ENCODE measurements at places on chromosomes 12 and 14. TPM values are rescaled to one million over a fixed set of nuclear protein-coding genes. Genes with fewer than 3 reads are reported as not detected.

NRXN3 gene
- not detected for polyA plus RNA-seq

PMCH gene
- not detected for polyA plus RNA-seq

KLHL33 gene
- polyA plus RNA-seq: 0.77 TPM

PLD4 gene
- polyA plus RNA-seq: 0.08 TPM

BBOF1 gene
- 3.8 TPM for polyA plus RNA-seq
